ENCODE measurements at places on chromosomes 1 and 21.
A peak's percentile ranks its signal among the peaks of the same experiment; 100 is the strongest.

GRCh38 chr1:56461158-56462127, 117.9 kb downstream of the PLPP3 start:
- no peak for DNase-seq

- no peak for DNase-seq
These were observed 115.1 kb downstream of the SPATA6 start for GRCh38 chr1:48356901-48357300.

DNA sequence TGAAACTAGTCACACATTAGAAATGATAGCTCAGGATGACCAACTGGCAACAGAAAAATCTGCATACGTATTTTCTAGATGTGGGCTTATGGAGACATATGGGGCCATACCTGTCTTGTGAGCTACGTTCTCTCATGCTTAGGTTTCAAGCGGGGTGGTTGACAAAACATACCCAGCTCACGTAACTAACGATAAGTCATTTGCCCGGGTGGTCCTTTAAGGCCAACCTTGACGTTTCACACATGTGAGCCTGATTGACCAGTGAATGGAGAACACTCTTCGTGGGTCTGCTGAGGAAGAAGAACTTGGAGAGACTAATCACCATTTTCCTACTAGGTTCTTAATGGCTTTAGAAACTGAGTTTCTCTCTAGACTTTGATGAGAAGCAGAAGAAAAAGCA, 13.5 kb upstream of the RCSD1 start:
- DNase-seq: no peak

DNA sequence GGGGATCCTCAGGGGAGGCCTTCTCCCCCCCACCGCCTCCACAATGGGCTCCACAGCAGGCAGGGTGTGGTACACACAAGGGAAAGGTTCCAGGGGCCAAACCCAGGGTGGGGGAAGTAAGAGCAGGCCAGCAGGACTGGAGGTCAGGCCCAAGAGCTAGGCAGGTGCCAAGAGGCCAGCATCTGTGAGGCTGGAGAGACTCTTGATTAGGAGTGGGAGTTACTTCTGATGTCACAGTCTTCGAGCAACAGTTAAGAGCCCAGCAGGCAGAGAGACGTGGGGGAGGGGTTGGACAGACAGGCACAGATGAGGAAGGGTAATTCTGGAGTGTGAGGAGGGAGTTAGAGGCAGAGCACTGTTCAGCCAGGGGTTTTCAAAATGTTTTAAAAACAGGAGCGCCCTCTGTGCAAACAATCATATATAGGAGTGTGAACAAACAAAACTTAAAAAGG, 55.8 kb downstream of the SLC9A1 start:
- no peak for DNase-seq

GRCh38 chr1:212488436-212489283, 55.9 kb downstream of the NENF start:
- DNase-seq: peak; percentile 28
